ENCODE measurements at places on chromosomes 6 and 20. TPM values are rescaled to one million over a fixed set of nuclear protein-coding genes. Genes with fewer than 3 reads are reported as not detected.

Gene SMOC2
- total RNA-seq, result 9.0 TPM

Gene C20orf202
- not detected for total RNA-seq

Gene TCP11
- 1.0 TPM for total RNA-seq

Gene C6orf163
- 4.3 TPM for total RNA-seq

Gene HLA-G
- 0.45 TPM for total RNA-seq

Gene PRRT1
- 0.49 TPM for total RNA-seq

Gene TRIM40
- total RNA-seq, result not detected

Gene UBE2J1
- 49.8 TPM for total RNA-seq

Gene NNAT
- total RNA-seq, result 4.9 TPM

Gene MYT1
- 1.7 TPM for total RNA-seq

GRCh38 chr20:57124800-57125517, 141.5 kb downstream of the BMP7 start:
- H3K4me3 ChIP-seq, result no peak overlapping the region
- H3K4me1 ChIP-seq, result peaks cover 6% of the 10 kb centered on the region
- H3K27me3 ChIP-seq, result no peaks in the 10 kb centered on the region
- DNase-seq, result no peak

DNA sequence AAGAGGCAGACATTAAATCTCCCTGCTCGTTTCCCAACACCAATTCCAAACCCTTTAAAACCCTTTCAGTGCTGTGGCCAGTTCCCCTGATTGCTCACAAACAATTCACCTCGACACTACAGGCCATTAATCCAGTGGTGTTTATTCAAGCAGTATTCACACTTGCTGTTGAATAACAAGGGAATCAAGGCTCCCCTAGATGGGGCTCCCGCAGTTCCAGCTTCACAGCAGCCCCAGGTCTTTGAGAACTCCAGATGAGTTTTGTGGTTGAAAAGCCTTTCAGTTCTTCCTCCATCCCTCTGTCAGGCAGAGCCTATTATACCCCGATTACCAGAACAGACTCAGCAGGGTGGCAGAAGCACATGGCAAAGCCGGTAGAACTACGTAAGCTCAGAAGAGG, 36.2 kb downstream of the JAG1 start:
- no peaks in the 10 kb centered on the region for H3K27me3 ChIP-seq
- H3K36me3 ChIP-seq, result peaks cover 39% of the 10 kb centered on the region
- no peak for DNase-seq

DNA sequence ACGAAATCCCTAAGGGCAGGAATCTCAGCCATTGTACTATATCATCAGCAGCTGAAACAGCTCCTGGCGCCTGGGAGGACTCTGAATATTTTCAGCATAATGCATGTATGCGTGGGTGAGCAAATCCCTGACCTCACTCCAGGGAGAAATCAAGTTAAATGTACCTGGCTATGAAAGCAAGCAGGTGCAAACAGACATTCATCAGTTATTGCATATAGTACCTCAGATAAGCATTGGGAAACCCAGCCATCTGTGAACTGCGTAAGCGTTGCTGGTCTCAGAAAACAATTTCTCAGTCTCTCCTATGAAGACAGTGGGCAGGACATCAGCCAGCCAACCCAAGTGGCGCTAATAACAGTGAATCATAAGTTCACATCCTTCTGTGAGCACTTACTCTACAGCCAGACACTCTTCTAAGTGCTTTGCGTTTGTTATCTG, 622.6 kb downstream of the EPM2A start:
- no peak overlapping the region for H3K27ac ChIP-seq
- no peaks in the 10 kb centered on the region for H3K27me3 ChIP-seq
- H3K4me3 ChIP-seq, result no peak overlapping the region
- no peaks in the 10 kb centered on the region for H3K36me3 ChIP-seq

GRCh38 chr20:35742741-35743523, 872 bp upstream of the RBM39 start:
- peak; percentile 18 for DNase-seq
- H3K4me3 ChIP-seq, result peak overlapping the region; percentile 21
- H3K36me3 ChIP-seq, result peaks cover 19% of the 10 kb centered on the region
- no peaks in the 10 kb centered on the region for H3K27me3 ChIP-seq
- peak overlapping the region; percentile 99 for H3K27ac ChIP-seq
- peaks cover 25% of the 10 kb centered on the region for H3K4me1 ChIP-seq

DNA sequence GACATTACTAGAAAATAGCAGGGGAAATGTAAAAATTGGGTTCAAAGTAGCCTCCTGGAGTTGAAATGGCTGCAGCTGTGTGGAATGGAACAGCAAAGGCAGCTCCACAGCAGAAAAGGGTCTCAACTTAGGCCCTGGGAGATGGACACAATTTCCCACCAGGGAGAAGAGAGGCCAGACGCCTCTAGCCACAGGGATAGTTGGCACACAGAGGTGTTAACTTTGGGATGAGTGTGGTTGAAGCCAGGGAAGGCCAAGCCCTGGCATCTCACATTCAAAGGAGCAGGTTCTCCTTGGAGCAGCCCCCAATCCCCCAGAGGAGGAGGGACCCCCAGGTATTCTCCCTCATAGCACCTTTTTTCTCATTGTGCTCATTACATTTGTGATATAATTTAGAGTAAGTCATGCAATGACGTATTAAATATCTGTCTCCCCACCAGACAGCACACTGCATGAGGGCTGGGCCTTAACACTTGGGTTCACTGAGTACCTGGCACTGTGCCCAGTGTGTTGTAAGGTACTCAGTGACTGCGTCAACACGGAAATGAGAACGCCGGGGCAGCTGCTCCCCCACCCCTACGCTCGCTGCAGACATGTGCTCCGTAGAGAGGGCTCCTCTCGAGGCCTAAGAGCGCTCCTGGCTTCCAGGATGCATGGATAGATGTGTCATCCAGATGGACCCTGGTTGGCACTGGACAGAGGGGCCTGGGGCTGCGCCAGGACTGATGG, 76.0 kb upstream of the CD93 start:
- no peak overlapping the region for H3K4me3 ChIP-seq
- no peaks in the 10 kb centered on the region for H3K36me3 ChIP-seq
- H3K27me3 ChIP-seq, result no peaks in the 10 kb centered on the region
- peaks cover 11% of the 10 kb centered on the region for H3K4me1 ChIP-seq
- no peak overlapping the region for H3K27ac ChIP-seq

GRCh38 chr6:149061930-149062329, 255.6 kb upstream of the TAB2 start:
- no peaks in the 10 kb centered on the region for H3K27me3 ChIP-seq
- no peak overlapping the region for H3K27ac ChIP-seq
- DNase-seq, result no peak
- H3K4me3 ChIP-seq, result no peak overlapping the region

DNA sequence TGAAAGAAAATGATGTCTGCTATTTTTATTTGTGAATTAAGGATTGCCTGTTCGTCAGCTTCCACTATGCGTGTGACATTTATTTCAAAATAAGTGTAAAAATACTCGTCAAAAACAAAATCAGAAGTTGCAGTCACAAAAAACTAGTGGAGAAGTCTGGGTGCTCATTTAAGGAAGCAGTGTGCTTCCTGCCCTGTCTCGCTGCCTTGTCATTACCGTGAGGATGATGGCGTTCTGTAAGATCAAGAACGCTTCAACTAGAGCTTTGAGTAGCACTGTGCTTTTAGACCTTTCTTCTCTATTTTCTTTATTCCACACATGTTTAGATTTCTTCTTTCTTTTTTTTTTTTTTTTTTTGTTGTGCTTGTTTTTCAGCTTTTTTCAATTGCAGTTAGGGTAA, 186.9 kb downstream of the TBC1D7 start:
- H3K4me1 ChIP-seq, result no peaks in the 10 kb centered on the region
- H3K36me3 ChIP-seq, result no peaks in the 10 kb centered on the region
- no peak overlapping the region for H3K4me3 ChIP-seq
- no peak overlapping the region for H3K27ac ChIP-seq
- no peaks in the 10 kb centered on the region for H3K27me3 ChIP-seq
- no peak for DNase-seq

DNA sequence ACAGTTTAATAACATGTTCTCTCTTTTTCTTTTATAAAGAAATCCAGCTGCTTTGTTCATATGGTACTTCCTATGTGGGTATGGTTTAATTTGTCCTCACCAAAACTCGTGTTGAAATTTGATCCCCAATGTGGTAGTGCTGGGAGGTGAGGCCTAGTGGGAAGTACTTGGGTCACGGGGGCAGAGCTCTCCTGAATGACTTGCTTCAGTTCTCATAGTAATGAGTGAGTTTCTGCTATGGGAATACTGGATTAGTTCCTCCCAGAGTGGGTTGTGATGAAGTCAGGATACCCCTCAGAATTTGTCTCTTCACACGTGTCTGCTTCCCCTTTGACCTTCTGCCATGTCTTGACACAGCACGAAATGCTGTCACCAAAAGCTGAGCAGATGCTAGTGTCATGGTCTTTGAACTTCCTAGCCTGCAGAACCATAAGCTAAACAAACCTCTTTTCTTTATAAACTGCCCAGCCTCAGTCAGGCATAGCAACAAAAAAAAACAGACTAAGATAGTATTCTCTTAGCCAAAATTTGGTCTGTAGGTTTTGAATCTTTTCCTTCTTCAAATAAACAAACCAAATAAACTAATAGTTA, 87.8 kb upstream of the HS3ST5 start:
- H3K4me3 ChIP-seq, result no peak overlapping the region
- H3K27me3 ChIP-seq, result no peaks in the 10 kb centered on the region
- peak; percentile 37 for DNase-seq
- peak overlapping the region; percentile 29 for H3K27ac ChIP-seq

DNA sequence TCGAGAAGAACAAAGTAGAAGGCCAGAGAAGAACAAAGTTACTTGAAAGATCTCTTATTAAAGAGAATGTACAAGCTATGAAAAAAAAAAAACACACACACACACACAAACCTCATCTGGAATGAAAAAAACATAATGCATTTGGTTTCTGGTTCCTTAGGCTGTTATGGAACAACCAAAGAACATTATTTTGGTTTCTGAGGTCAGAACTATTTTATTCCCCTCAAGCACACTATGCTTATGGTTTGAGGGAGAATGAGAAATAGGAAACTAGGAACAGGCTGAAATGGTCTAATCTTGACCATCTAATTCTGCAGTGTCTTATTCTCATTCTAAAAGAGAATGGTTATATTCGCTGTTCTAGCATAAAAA, 8.8 kb downstream of the PRDM1 start:
- no peak overlapping the region for H3K27ac ChIP-seq
- no peak for DNase-seq

DNA sequence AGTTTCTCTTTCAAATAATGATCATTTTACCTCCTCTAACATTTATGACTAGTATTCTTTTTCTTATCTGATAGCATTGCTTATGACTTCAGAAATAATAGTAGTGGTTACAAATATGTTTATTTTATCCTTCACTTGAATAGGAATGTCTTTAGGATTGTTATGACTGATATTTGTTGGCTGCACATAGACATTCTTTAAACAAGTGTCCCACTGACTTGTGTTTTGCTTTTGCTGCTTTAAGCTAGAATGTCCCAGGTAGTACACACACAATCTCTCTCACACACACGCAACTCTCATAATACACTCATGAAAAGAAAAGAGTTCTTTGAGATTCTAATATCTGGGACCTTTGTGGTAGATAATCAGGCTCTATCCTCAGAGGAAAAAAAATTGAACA, 21.6 kb downstream of the KIAA1586 start:
- no peak overlapping the region for H3K27ac ChIP-seq
- H3K36me3 ChIP-seq, result peaks cover 5% of the 10 kb centered on the region
- H3K27me3 ChIP-seq, result no peaks in the 10 kb centered on the region
- no peaks in the 10 kb centered on the region for H3K4me1 ChIP-seq
- DNase-seq, result no peak

GRCh38 chr20:49693435-49694171, 20.1 kb downstream of the B4GALT5 start:
- no peak overlapping the region for H3K4me3 ChIP-seq
- no peak overlapping the region for H3K27ac ChIP-seq
- no peaks in the 10 kb centered on the region for H3K36me3 ChIP-seq
- no peak for DNase-seq

- no peak overlapping the region for H3K4me3 ChIP-seq
- H3K4me1 ChIP-seq, result peaks cover 12% of the 10 kb centered on the region
- DNase-seq, result no peak
Observed at GRCh38 chr20:24737212-24737850, 211.7 kb upstream of the CST7 start.

DNA sequence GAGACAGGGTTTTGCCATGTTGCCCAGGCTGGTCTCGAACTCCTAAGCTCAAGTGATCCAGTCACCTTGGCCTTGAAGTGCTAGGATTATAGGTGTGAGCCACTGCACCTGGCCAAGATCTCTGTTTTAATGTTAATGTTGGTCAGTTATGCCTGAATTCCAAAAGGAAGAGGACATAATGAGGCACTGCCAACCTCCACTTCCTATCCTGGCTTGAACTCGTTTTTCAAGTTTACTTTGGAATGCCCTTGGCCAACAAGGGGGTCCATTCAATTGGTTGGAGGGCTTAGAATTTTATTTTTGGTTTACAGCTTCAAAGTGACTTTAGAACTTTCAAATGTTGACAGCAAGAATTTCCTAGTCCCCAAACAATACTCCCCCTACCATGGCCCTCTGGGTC, 29.8 kb downstream of the DNAAF9 start:
- no peaks in the 10 kb centered on the region for H3K4me1 ChIP-seq
- no peak overlapping the region for H3K27ac ChIP-seq
- H3K27me3 ChIP-seq, result no peaks in the 10 kb centered on the region
- peaks cover 23% of the 10 kb centered on the region for H3K36me3 ChIP-seq
- DNase-seq, result no peak

- H3K27me3 ChIP-seq, result no peaks in the 10 kb centered on the region
- H3K36me3 ChIP-seq, result no peaks in the 10 kb centered on the region
- H3K4me1 ChIP-seq, result no peaks in the 10 kb centered on the region
- no peak overlapping the region for H3K27ac ChIP-seq
- no peak overlapping the region for H3K4me3 ChIP-seq
Observed at GRCh38 chr6:163226181-163226835, 188.2 kb upstream of the QKI start.

GRCh38 chr6:11625302-11625701, 87.8 kb downstream of the TMEM170B start:
- no peaks in the 10 kb centered on the region for H3K27me3 ChIP-seq
- H3K4me1 ChIP-seq, result peaks cover 23% of the 10 kb centered on the region
- no peak for DNase-seq
- no peak overlapping the region for H3K4me3 ChIP-seq
- no peak overlapping the region for H3K27ac ChIP-seq
